ENCODE measurements at places on chromosomes 13 and 19.

DNA sequence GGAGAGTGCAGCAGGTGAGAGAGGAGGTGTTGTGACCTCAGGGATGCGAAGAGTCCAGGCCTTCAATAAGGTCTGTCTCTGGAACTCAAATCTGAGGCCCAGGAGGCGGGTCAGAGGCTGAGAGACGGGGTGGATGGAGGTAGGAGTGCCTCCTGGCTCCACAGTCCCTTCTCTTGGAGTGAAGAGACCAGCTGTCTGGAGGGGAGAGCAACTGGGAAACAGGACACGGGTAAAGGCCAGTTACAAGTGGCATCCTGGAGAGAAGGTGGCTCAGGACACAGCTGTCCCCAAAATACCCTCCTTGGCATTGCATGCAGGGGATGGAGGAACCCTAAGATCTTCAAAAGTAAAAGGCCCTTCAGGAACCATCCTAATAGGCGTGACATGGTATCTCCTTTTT, 19.2 kb downstream of the PDE4A start:
- peaks cover 11% of the 10 kb centered on the region for H3K36me3 ChIP-seq
- H3K27ac ChIP-seq, result no peak overlapping the region
- H3K4me3 ChIP-seq, result no peak overlapping the region
- H3K4me1 ChIP-seq, result no peaks in the 10 kb centered on the region
- H3K27me3 ChIP-seq, result no peaks in the 10 kb centered on the region
- no peak for DNase-seq

- no peaks in the 10 kb centered on the region for H3K27me3 ChIP-seq
- DNase-seq, result no peak
- H3K4me3 ChIP-seq, result no peak overlapping the region
- H3K27ac ChIP-seq, result no peak overlapping the region
- H3K4me1 ChIP-seq, result no peaks in the 10 kb centered on the region
Observed at GRCh38 chr13:24365191-24365590, 55.8 kb downstream of the C1QTNF9 start.

DNA sequence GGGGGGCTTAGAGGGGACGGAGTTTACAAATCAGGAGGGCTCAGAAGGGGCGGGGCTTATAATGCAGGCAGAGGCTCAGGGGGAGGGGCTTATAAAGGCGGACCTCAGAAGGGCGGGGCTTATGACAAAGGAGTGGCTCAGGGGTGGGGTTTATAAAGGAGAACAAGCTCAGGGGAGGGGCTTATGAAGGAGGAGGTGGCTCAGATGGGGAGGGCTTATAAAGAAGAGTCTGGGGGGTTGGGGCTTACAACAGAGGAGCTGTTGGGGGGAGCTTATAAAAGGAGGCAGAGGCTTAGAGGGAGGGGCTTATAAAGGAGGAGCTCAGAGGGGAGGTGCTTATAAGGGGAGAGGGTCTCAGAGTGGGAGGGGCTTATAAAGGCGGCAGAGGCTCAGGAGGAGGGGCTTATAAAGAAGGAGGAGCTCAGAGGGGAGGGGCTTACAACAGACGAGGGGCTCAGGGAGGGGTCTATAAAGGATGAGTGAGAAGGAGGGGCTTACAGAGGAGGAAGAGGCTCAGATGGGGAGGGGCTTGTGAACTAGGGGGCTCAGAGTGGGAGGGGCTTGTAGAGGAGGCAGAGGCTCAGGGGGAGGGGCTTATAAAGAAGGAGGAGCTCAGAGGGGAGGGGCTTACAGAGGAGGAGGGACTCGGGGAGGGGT, 1.0 kb downstream of the SMIM24 start:
- no peaks in the 10 kb centered on the region for H3K4me1 ChIP-seq
- no peaks in the 10 kb centered on the region for H3K36me3 ChIP-seq
- H3K27me3 ChIP-seq, result peaks cover 45% of the 10 kb centered on the region
- no peak overlapping the region for H3K4me3 ChIP-seq

DNA sequence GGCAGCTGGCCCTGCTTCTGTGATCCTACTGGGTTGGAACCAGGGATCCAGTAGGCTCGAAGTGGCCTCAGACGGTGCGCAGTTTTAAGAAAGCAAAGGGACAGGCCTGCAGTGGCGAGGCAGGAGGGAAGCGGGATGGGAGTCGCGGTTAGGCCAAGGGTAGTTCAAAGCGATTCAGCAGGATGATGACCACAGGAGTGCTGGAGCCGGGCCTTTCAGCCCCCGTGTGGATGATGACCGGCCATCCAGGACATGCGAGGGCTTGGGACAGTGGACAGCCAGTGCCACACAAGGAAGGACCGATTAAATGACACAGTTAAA, 854 bp downstream of the RNASEH2B start:
- H3K27me3 ChIP-seq, result no peaks in the 10 kb centered on the region
- peak overlapping the region; percentile 77 for H3K4me3 ChIP-seq
- H3K36me3 ChIP-seq, result no peaks in the 10 kb centered on the region
- H3K27ac ChIP-seq, result peak overlapping the region; percentile 85

DNA sequence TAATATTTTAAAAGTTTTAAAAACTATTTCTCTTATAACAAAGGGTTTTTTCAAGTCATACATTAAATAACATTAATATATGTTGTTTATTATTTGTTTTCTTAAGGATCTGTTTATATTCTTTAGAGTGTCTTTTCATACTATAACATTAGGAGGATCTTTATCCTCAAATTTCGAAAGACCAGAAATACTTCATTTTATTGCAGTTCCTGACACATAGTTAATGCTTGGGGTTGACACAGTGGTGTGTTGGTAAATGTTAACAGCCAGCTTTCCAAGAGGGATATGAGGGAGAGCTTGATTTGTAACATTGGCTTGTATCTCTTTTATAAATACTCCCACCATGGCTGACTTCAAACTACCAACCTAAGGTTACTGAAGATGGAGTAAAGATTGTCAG, 126.6 kb upstream of the KLF5 start:
- H3K4me1 ChIP-seq, result no peaks in the 10 kb centered on the region
- no peak overlapping the region for H3K27ac ChIP-seq
- H3K4me3 ChIP-seq, result no peak overlapping the region

DNA sequence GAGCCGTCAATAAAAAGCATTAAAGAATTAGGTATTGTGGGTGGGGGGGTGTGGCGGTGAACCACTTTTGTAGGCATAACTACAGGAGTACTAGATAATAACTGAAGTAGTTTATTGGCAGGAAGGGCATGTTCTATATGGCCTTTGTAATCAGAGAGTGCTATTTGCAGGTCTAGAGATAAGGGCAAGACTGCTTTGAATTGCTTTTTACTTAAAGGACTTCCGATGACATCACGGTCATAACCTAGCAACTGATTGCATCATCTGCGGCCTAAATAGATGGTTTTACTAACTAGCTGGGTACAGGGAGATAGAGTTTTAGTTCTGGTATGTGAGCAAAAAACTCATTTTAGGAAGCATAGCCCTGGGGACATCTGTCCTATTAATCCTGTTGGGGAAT, 24.7 kb downstream of the METTL21C start:
- H3K27ac ChIP-seq, result no peak overlapping the region
- H3K4me3 ChIP-seq, result no peak overlapping the region
- H3K27me3 ChIP-seq, result no peaks in the 10 kb centered on the region
- peaks cover 87% of the 10 kb centered on the region for H3K36me3 ChIP-seq
- no peaks in the 10 kb centered on the region for H3K4me1 ChIP-seq

DNA sequence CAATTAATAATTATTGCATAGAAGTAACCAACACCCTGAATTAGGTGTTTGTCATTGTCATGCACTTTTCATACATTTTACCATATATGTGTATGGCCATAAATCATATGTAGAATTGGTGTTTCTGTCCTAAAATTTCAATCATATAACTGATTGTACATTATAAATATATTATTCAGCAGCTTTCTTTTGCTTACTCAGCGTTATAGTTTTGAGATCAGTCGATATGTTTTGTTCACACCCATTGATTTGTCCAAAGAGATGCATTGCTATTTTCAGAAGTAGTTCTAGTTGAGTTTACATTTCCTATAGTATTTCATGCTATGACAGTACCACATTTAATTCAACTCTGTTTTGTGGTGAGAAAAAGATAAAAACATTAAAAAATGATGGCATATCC, 50.5 kb upstream of the PARP4 start:
- no peak for DNase-seq
- H3K4me1 ChIP-seq, result no peaks in the 10 kb centered on the region
- no peak overlapping the region for H3K4me3 ChIP-seq
- no peaks in the 10 kb centered on the region for H3K27me3 ChIP-seq
- no peaks in the 10 kb centered on the region for H3K36me3 ChIP-seq

DNA sequence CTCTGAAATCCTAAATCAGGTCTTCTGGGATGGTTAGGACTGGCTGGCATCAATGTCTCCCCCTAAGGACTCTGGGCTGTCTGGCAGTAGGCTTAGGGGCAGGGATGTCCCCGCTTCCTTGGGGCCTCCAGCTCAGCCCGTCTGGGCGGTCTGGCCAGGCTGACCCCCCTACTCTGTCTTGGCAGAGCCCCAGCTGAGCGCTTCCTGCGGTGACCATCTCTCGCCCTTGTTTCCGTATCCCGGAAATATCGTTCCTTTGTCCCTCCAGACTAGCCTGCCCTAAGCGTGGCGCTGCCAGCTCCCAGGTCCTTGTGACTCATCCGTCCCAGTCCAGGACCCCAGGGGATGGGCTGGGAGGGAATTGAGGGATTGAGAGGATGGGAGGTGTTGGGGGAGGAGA, 11.3 kb downstream of the GTPBP3 start:
- peak; percentile 77 for DNase-seq
- H3K4me3 ChIP-seq, result no peak overlapping the region
- peaks cover 20% of the 10 kb centered on the region for H3K4me1 ChIP-seq
- H3K27ac ChIP-seq, result peak overlapping the region; percentile 76

GRCh38 chr13:82341116-82341515, 1541.2 kb downstream of the SLITRK1 start:
- no peaks in the 10 kb centered on the region for H3K36me3 ChIP-seq
- no peak for DNase-seq
- H3K4me3 ChIP-seq, result no peak overlapping the region
- H3K4me1 ChIP-seq, result no peaks in the 10 kb centered on the region
- no peak overlapping the region for H3K27ac ChIP-seq

DNA sequence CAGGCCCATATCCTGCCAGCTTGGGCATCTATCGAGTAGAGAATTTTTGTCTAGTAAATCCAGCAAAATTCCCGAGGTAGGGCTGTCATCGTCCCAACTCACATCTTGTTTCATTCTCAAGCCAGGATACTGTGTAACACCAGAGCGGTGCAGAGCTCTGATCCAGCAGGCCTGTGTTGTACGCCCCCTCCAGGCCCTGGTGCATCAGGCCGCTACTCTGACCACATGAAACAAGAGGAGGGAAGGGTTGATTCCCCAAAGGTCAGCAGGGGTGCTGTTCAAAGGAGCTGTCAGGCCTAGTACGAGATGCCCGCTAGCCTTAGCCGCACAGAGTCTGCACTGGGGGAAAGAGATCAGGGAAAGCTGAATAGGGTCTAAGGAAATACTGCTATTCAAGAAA, 276.0 kb downstream of the SLC7A1 start:
- no peak for DNase-seq
- H3K4me1 ChIP-seq, result no peaks in the 10 kb centered on the region
- H3K27me3 ChIP-seq, result no peaks in the 10 kb centered on the region
- H3K27ac ChIP-seq, result no peak overlapping the region
- no peaks in the 10 kb centered on the region for H3K36me3 ChIP-seq

- H3K4me3 ChIP-seq, result no peak overlapping the region
- no peak for DNase-seq
- H3K4me1 ChIP-seq, result no peaks in the 10 kb centered on the region
Observed at GRCh38 chr13:112625698-112626097, 37.7 kb upstream of the TUBGCP3 start.

GRCh38 chr13:41693434-41693833, 236.1 kb downstream of the RGCC start:
- no peak for DNase-seq
- no peak overlapping the region for H3K27ac ChIP-seq
- H3K4me3 ChIP-seq, result no peak overlapping the region
- no peaks in the 10 kb centered on the region for H3K27me3 ChIP-seq

GRCh38 chr19:52270266-52270885, 989 bp downstream of the ZNF766 start:
- H3K36me3 ChIP-seq, result no peaks in the 10 kb centered on the region
- no peaks in the 10 kb centered on the region for H3K27me3 ChIP-seq
- peak overlapping the region; percentile 90 for H3K4me3 ChIP-seq
- peak overlapping the region; percentile 90 for H3K27ac ChIP-seq
- DNase-seq, result no peak

DNA sequence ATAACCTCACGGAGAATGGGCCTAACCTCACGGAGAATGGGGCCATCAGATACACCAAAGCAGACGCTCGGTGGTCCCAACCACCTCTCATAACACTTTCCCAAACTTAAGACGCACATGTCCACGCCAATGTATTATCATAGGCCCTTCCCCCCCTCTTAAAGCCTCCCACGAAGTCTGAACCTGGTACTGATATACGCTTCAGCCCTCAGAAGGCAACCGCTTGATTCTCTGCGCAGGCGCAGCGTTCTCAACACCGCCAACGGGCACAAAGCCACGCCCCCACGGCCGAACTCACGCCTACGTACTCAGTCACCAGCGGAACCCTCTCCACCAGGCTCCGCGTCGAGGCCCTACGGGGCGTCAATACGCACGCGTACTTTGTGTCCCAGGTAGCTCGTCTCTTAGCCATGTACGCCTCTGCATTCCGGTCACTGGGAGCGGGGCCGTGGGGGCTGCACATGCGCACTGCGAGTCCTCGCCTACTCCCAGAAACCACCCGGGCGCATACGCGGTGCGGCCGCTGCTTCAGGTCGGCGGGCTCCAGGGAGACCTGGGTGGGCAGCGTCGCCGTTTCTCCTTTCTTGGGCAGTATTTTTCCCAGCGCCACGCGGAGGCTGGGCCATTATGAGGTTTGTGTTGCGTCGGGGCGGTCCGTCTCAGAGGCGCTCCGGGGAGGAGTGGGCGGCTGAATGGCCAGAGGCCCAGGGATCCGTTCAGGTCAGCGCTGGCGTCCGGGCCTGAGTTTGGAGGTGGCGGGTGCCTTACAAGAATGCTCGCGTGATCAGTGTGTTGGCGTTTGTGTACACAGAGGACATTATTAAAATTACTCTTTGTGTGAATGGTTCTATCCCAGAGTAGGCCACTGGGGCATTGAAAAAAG, 25.3 kb downstream of the ZNF582 start:
- peaks cover 18% of the 10 kb centered on the region for H3K4me1 ChIP-seq
- H3K27me3 ChIP-seq, result no peaks in the 10 kb centered on the region
- peaks cover 37% of the 10 kb centered on the region for H3K36me3 ChIP-seq
- H3K4me3 ChIP-seq, result peak overlapping the region; percentile 65

DNA sequence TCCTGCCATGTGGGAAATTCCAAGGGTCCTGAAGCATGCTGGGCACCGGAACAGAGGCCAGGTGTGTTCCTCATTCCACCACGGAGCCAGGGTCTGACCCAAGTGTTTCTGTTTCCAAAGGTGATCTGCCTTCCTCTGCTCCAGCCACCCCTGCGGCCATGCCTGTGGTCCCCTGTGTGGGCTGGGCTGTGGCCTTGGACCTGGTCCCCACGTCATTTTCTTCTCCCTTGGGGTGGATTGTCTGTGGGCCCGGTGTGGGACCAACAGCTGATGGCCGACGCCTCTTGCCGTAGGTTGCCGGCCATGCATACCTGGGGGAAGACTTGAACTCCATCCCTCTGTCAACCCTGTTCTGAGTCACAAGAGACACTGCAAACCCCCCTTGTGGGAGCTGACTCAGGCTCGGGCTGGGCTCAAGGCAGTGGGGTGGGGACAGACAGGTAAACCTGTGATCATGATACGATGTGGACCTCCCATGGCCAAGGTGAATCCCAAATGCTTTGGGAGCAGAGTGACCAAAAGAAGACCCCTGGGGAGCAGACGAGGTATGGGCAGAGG, 35.0 kb downstream of the ATP11A start:
- H3K4me1 ChIP-seq, result peaks cover 16% of the 10 kb centered on the region
- no peaks in the 10 kb centered on the region for H3K27me3 ChIP-seq
- H3K27ac ChIP-seq, result peak overlapping the region; percentile 62
- no peak for DNase-seq
- no peak overlapping the region for H3K4me3 ChIP-seq

- peak overlapping the region; percentile 83 for H3K4me3 ChIP-seq
- no peak overlapping the region for H3K27ac ChIP-seq
- DNase-seq, result no peak
- H3K4me1 ChIP-seq, result peaks cover 29% of the 10 kb centered on the region
- no peaks in the 10 kb centered on the region for H3K36me3 ChIP-seq
- H3K27me3 ChIP-seq, result no peaks in the 10 kb centered on the region
Observed at GRCh38 chr19:16112778-16113177, 1.1 kb downstream of the RAB8A start.

Measured in heart right ventricle (tissue), 16 donors.